ENCODE measurements at places on chromosomes 7 and 10.

DNA sequence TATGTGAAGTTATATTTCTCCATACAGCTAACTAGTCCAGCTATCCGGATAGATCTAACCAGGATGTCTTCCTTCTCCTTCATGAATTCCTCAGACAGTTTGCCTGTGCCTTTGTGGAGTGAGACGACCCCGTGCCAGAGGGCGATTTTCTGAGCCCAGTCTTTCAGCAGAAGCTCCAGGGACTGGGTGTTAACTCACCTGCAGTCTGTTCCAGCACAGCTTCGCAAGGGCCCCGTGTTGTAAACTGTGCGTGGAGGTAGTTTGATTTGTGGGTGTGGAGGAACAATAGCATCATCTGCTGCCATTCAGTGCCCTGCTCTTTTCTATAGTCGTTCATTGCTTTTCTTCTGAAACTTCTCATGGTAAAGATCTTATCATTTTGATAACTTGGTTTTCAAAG is 103.8 kb downstream of the INPP5A start:
- DNase-seq: no peak

GRCh38 chr7:29567174-29567573 is 3.5 kb downstream of the PRR15 start:
- no peak for DNase-seq

DNA sequence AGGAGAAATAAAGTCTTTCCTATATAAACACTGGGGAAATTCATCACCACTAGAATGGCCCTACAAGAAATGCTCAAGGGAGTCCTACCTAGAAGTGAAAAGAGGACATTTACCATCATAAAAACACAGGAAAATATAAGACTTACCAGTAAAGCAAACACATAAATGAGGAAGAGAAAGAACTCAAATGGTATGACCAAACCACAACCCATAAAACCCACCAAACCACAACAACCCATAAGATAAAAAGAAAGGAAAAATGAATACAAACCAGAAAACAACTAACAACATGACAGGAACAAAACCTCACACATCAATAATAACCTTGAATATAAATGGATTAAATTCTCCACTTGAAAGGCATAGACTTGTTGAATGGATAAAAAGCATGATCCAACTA is 71.9 kb upstream of the DIP2C start:
- DNase-seq: no peak

DNA sequence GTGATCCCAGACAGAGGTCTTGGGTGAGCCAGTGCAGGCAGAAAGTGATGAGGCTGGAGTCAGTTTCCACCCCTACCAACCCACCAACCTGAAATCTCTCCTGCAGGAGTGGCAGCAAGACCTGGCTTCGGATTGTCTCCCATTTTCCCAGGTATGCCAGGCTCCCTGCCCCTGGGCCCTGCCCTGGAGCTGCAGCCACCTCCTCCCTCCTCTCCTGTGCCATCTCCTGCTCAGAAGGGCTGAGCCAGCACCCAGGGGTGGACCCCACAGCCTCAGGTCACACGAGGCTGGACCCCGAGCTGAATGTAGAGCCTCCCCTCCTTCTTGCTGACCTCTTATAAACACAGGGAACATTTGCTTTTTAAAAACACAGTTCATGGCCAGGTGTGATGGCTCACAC is 17.0 kb upstream of the LIMK1 start:
- DNase-seq: no peak

DNA sequence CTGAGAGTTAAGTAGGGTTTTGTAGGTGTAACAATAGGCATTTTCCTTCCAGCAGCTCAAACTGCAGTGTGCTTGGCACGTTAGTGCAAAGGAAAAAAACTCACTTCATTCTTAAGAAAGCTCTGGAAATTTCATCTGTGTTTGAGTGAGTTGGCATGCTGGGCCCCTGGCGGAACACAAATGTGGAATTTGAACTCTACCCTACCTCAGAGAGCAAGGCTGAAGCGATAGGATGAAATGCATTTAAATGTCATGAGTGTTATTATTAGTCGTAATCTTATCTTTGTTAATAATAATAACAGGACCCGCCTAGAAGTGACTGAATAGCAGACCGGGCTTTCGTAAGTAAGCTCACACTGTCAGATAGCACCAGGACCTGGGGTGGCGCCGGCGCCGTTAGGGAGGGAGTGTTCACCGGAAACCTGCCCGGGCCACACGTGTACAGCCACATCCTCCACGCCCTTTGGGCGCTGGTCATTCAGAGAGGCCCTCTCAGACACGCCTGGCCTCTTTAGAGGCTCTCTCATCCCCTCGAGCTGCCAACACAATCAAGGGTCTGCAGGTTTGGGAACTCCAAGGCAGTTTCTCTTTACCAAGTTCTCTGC is 63.5 kb downstream of the GRK5 start:
- no peak for DNase-seq

GRCh38 chr7:70268179-70268578 is 669.9 kb downstream of the AUTS2 start:
- no peak for DNase-seq

DNA sequence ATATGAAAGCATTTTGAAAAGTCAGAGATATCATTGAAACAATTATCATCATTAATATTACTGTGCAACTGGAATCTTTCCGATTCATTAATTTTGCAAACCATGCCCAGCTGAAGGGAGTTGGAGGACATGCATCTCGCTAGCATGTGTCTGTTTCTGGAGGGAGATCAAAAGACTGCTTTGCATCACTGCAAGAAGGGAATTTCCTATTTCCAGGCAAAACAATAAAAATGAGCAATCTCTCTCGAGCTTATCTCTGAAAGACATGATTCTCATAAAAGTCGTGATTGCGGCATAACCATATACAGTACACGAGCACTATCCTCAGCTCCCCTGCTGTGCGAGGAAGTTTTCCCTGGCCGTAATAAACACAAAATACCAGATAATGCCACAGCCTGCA is 607.6 kb upstream of the DPP6 start:
- no peak for DNase-seq

DNA sequence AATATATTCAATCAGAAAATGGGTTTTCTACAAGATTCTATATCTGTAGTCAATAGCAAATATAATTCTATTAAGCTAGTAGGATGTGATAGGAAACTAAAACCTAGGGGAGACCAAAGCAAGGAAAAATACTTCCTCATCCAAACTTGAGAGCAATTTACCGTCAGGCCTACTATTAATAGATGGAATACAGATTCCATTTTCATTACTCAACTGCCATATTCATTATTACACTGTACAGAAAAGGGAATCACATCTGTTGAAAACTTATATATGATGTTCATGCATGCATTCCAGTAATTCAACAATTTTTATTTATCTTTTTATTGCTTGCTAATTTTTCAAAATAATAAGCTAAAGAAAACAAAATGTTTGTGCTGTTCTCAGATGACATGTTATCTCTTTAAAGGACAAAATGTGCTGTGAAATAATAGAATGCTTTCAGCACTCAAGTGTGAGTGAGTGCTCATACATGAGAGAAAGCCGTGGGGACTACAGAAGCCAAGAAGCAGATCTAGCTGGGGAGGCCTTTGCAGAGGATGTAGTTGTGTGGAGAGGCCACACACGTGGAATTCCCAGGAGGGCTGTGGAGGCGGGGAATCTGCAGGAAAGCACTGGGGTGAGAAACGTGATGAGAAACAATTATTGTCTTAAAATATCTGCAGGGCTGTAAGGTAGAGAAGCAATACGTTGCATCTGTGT is 110.0 kb downstream of the EGFR start:
- no peak for DNase-seq

- no peak for DNase-seq
Observed at GRCh38 chr10:124737221-124737620, 7.0 kb downstream of the FAM53B start.

GRCh38 chr7:30977896-30978564 is 14.3 kb downstream of the GHRHR start:
- DNase-seq: no peak

GRCh38 chr10:27857616-27858015 is 112.0 kb upstream of the MKX start:
- DNase-seq: no peak

GRCh38 chr7:149638566-149639320 is 134.6 kb downstream of the ZNF467 start:
- DNase-seq: no peak

DNA sequence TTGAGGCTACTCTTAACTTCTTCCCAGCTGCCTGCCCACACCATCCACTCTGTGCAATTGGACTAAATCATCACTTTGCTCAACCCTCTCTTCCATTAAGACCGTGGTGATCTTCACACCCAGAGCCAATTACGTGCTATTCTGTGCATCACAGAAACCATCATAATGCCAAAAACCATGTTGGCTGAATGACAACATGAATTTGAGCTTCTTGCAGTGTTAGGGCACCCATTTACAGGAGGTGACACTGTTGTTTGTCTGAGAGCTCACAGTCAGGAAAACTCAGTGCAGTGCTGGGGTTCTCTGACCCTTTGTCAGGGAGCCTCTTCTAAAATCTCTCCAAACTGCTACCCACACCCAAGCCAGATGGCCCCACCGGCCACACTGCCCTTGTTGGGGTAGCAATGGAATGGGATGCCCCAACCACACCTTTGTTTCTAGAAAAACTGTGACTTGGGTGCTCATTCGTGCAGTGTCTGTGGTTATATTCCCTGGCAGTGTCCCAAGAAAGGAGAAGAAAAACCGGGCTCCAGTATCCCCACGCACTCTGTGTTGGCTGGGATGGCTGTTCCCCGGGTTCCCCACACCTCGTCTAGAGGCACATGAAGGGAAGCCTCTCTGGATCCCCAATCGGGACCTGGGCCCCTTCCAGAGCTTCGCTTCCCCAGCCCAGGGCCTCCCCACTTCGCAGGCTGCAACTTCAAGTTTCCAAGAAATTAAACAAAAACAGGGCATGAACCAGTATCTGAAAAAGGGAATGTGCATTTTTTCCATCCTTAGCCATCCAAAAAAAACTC is 2.0 kb upstream of the TNS3 start:
- DNase-seq: no peak

GRCh38 chr7:129702316-129702715 is 90.8 kb downstream of the NRF1 start:
- DNase-seq: no peak

- DNase-seq: no peak
Observed at GRCh38 chr7:55127135-55127551, 108.3 kb downstream of the EGFR start.

- DNase-seq: no peak
Observed at GRCh38 chr7:69819333-69819705, 221.0 kb downstream of the AUTS2 start.

DNA sequence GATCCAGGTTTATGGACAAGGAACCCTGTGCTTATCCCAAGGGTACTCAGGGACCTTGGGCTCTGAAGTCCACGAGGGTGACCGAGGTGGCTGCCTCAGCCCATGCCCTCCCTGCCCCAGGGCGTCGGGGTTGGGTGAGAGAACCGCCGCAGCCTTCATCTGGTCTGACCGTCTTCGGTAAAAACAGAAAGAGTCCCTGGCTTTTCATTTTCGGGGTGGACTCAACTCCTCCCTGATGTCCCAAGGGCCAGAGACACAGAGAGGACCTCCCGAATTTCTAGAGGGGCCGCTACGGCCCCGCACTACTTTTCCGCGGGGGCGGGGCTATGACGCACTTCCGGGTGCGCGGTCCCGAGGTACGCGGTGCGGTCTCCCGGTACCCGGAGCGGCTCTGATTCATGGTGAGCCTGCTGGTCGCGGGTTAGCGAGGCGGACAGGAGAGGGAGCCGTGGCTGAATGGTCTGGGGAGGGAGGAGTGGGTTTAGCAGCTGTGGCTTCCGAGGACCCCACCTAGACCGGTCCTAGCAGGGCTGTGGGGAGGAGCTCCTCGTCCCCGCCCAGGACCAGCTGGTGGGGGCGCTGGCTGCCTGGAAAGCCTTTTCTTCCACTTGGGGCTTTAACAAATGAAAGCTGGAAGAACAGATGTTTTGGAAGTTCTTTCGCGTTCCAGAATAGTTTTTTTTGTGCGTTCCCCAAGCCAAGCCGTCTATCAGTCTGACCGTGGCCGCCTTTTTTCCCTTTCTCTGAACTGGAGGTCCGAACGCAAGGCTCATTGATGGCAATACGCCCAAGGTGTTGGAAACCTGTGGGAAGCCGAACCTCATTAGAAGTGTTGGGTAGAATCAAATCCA is at the start of gene ZSCAN21:
TSS of gene ZSCAN21 (plus strand) at position 334 of the 851 bp plus-strand sequence. CDS start 7,233 bp downstream, outside the sequence.
- DNase-seq: peak; percentile 68

- DNase-seq: no peak
Observed at GRCh38 chr7:103134836-103135554, 13.9 kb downstream of the NAPEPLD start.

- no peak for DNase-seq
Observed at GRCh38 chr10:62919776-62920175, 103.6 kb upstream of the EGR2 start.

DNA sequence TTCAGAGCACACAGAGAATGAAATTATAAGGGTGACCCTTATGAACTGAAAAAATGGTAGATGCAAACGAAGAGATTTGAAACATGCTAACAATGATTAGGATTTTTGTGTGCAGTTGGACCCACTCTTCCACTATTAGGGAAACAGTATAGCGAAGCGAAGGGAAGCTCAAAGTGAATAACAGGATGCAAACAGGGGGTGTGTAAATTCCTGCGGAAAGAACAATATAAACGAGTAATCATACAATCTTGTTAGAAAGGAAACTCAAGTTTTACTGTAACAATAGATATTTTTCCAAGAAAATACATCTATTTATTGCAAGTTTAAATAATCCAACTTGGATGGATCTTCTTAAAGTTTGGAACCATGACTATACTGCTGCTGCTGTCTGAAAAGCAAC is 14.7 kb downstream of the AHR start:
- no peak for DNase-seq

- no peak for DNase-seq
Observed at GRCh38 chr7:46630031-46630430, 709.0 kb upstream of the IGFBP3 start.

DNA sequence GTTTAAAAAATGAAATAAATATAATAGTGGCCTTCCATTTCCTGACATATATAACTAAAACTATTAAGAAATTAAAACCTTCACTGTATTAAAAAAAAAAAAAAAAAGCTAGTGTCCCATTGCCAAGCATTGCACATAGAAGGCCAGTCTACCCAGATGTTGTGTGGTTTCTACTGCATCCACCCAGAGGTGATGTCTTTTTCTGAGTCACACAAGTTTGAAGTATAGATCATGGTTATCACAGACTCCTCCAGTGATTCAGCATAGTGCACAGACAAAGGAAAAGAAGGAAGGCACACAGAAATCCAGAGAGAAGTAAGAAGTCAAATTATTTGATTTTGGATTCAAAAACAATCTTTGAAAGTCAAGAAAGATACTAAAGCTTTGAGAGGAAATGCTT is 429.0 kb downstream of the ETV1 start:
- no peak for DNase-seq

DNA sequence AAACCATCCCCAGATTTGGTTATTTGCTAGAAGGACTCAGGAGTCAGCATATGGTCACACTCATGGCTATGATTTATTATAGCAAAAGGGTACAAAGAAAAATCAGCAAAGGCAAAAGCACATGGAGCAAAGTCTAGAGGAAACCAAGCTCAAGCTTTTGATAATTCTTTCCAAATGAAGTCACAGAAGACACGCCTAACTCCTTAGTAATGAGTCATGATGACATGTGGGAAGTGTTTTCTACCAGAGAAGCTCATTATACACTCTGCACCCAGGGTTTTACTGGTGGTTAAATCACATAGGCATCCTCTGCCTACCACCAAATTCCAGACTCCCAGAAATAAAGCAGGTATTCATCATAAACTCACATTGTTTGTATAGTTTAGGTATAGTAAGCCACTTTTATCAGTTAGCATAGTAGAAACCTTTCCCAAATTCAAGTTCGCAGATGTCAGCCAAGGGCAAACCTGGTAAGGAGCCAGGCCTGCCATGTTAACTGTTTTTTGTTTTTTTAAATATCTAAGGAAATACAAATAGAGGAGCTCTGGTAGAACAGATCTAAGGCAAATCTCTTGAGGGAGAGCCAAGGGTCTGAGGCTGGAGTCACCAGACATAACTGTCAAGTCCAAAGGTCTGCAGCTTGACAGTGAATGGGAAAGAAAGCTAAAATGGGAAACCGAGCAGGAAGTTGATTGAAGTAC is 15.4 kb upstream of the HIBADH start:
- DNase-seq: no peak
